Activated T-helper 2 cell treated with anti-CD3 and anti-CD28 coated beads, Interferon-gamma antibody, Interleukin-2, Interleukin-4, amounts not matched to agents 10 μg/mL and 5 μg/mL and 100 μg/mL, durations not matched to agents 14 hours and 24 hours and 36 hours (primary cell): ENCODE measurements at places on chromosomes 13 and 19. TPM values are rescaled to one million over a fixed set of nuclear protein-coding genes. Genes with fewer than 3 reads are reported as not detected.

GRCh38 chr13:59363313-59363712, 800.4 kb downstream of the DIAPH3 start:
- DNase-seq = no peak
- H3K36me3 ChIP-seq = no peaks in the 10 kb centered on the region

DNA sequence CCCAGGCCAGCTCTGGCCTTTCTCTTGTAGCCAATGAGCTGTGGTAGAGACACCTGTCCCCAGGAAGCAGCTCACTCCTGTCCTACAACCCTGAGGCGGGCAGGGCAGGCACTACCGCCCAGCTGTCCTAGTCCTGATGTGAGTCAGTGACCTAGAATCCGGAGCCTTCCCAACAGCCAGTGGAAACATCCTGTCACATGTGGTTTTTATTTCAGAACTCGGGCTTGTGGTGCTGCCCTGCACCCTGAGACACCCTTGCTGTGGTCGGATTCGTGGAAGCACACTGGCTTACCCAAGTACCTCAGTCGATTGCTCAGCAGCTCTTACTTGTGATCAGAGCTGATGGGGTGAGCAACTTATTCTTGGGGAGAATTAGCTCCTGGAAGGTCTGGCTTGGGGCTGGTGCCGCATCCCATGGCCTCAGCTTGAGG, 83.6 kb upstream of the ARHGEF7 start:
- H3K27me3 ChIP-seq = peaks cover 19% of the 10 kb centered on the region
- H3K4me1 ChIP-seq = no peaks in the 10 kb centered on the region
- H3K27ac ChIP-seq = no peak overlapping the region
- no peaks in the 10 kb centered on the region for H3K36me3 ChIP-seq
- no peak for DNase-seq

DNA sequence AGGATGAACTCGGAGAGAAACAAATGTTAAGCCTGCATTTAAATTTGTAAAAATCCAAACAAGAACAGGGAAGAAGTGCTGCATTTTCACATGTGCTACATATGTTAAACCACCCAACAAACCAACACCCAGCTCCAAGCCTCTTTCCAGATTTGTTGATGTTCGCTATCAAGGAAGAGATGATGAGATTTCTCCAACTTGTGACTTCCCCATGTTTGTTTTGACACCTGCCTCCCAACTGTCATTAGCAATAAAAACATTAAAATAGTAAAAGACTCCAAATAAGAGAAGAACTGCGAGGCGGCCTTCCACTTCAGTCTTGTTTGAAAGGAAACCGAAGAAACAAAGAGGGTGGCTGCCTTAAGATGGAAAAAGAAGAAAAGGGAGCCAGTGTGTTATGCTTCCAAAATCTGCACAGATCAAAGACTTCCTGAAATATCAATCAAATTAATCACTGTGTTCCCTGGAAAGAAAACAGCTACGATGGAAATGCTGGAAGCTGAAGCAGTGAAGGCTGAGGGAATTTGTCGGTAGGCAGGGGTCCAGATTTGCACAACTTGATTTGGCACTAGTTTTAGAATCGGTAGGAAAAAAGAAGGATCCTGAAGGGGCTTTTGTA, 14.0 kb upstream of the GGACT start:
- H3K27me3 ChIP-seq = no peaks in the 10 kb centered on the region
- no peak for DNase-seq
- peaks cover under 1% of the 10 kb centered on the region for H3K4me1 ChIP-seq
- peaks cover 26% of the 10 kb centered on the region for H3K36me3 ChIP-seq

DNA sequence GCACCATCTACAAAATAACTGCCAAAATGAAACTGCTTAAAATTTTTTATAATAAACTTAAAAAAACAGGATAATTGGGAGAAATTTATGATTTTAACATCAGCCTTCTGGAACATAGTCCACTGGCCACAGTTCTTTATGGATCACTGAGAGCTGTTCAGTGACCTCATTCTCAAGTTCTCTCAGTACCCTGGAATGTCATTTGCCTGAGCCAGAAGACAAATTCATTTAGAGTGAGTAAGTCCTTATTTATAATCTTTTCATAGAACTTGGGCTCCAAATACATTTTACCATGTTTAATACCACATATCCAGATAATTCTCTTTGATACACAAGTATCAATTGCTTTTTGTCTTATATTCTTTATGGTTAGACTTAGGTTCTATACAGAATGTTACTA, 87.6 kb downstream of the CAB39L start:
- no peaks in the 10 kb centered on the region for H3K27me3 ChIP-seq
- peaks cover 5% of the 10 kb centered on the region for H3K4me1 ChIP-seq
- no peak overlapping the region for H3K27ac ChIP-seq
- DNase-seq = no peak
- no peaks in the 10 kb centered on the region for H3K36me3 ChIP-seq
- H3K4me3 ChIP-seq = no peak overlapping the region

DNA sequence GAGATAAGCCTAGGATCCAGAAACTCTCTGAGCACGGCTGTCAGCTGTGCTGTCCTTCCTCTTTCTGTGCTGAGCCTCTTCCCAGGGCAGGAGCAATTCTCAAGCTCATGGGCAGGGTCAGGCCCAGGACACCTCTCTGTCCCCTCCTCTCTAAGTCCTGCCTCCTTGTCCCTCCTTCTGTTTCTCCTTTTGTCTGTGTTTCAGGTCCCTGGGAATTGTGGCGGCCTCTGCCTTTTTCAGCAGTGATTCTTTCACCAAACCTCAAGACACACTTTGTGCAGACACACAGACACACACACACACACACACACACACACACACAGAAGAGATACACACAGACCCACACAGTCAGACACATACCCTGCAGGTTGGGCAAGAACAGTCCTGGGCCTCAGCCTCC, at the start of gene PSG1:
Gene PSG1, minus strand, starts transcription at position 101 of the 400 bp plus-strand sequence. CDS start 132 bp downstream, outside the sequence.
- peaks cover 1% of the 10 kb centered on the region for H3K27me3 ChIP-seq
- H3K36me3 ChIP-seq = no peaks in the 10 kb centered on the region
- no peak for DNase-seq
- no peaks in the 10 kb centered on the region for H3K4me1 ChIP-seq
- no peak within 1 kb of the TSS for H3K27ac ChIP-seq

DNA sequence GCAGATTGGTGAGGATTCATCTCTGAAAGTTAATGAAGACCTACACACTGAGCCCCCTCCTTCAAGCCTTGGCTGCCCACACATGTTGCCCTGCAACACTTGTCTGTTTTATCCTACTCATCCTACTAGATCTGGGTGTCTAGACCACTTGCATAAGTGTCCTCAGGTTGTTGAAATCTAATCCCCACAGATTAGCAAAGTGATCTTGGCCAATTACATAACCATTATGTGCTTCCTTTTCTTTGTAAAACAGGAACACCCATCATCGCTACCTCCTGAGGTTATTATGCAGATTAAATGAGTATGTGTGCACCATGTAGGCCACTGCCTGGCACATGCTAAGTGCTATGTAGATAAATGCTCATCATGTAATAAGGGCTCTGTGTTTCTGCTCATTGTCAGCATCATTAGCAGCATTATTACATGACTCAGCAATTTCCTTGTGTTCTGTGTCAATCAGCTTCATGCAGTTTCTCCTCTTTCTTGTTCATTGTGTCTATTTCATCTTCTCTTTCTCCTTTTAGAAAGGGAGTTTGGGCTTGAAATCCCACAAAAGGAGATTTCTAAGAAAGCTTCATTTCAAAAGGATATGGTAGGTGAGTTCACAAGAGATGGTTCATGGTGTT, 15.1 kb downstream of the ZNF175 start:
- no peak overlapping the region for H3K4me3 ChIP-seq
- DNase-seq = no peak
- H3K36me3 ChIP-seq = peaks cover 81% of the 10 kb centered on the region
- H3K27me3 ChIP-seq = no peaks in the 10 kb centered on the region

DNA sequence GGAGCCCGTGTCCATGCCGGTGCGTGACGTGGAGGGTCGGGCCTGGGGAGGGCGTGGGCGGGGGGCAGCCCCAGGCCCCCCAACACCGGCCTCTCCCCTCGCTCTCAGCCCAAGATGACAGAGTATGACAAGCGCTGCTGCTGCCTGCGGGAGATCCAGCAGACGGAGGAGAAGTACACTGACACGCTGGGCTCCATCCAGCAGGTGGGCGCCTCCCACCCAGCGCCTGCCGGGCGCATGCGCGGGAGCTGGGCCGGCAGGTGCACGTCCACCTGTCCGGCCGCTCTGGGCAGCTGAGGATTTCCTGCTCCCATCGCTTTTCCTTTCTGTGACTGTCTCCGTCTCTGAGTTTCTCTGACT, 49.8 kb downstream of the VAV1 start:
- peaks cover 76% of the 10 kb centered on the region for H3K36me3 ChIP-seq
- H3K4me3 ChIP-seq = no peak overlapping the region
- DNase-seq = no peak
- H3K27me3 ChIP-seq = no peaks in the 10 kb centered on the region

GRCh38 chr13:71659404-71659803, 207.6 kb downstream of the DACH1 start:
- no peaks in the 10 kb centered on the region for H3K27me3 ChIP-seq
- no peak overlapping the region for H3K27ac ChIP-seq
- no peaks in the 10 kb centered on the region for H3K36me3 ChIP-seq
- H3K4me1 ChIP-seq = no peaks in the 10 kb centered on the region
- H3K4me3 ChIP-seq = no peak overlapping the region

Gene BCKDHA
- 18.9 and 20.5 TPM in 2 replicates for total RNA-seq

Gene SLC5A5
- total RNA-seq = 0.69 and 0.75 TPM in 2 replicates

Gene PDE4C
- total RNA-seq = 0.14 TPM in 2 replicates
